MCF 10A (cell line): ENCODE measurements at places on chromosomes 4 and X.

DNA sequence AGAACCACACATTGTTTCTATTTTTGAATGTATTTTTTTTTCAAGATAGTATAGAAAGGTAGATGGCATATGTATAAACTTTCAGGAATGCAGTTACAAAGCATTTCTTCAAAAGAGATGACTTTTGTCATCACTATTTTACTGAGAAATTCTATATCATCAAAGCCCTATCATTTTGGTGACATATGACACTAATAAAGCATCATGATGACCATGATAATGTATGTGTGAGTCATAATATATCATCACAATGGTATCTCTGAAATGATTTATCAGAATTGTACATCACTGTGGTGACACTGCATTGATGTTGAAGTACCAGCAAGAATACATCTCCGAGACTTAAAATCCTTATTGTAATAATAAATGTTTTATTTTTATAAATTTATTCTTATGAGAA lies 1740.8 kb downstream of the PCDH7 start:
- DNase-seq = no peak

- no peak for DNase-seq
Measured at GRCh38 chr4:28558895-28559294, 1698.3 kb downstream of the STIM2 start.

DNA sequence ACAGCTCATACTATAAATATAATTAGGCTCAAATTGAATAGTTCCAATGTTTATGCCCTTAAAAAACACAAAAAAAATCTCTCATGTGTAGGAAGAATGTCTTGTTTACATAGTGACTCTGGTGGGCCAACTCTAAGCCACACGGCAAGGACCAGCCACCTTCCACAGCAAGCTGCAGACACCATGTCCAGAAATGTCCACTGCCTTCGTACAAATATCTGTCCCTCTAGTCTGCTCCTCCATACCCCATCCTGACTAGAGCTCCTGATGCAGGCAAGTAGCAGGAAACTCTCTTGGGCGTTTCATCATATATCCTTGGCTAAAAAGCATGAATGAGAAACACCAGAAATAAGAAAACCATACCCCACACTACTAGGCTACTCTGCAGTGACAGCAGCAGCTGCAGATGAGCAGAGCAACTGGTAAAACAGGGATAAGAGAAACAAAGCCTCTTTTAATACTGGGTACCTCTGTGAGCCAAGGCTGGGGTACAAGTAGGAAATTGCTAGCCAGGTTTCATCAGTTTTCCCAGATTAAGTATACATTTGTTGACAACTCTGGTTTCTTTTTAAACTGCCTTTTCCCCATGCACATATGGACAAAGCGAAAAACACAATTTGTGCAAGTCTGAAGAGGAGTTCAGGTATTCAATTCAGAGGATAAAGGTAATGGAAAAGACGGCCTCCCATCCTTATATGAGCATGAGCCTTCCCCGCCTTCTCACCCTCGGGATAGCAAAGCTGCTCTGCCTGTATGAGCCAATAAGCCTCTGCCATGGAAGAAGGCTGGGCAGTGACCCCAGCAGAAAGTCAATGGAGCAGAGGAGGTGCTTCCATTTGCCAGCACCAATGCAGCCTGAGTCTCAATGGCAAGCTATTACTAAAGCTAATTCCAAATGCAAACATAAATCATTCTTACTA lies 245.4 kb downstream of the DCLK2 start:
- DNase-seq = no peak

DNA sequence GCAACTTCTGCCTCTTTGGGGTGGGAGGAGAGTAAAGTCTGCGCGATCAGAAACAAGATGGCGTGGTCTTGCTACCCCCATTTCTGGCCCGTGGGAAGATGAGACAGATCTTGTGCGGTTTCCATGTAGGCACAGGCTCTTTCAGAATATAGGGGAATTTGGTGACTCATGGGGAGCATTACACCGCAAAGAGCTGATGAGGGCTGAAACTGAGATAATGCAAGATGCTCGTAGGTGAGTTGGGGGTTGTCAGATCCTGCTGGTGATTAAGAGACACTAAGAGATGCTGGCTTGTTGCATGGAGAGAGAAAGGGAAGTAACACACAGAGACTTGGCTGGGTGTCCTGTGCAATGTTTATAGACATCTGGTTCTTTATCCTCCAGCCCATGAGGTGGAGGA lies 1.5 kb downstream of the EVC start:
- DNase-seq = peak; percentile 67

DNA sequence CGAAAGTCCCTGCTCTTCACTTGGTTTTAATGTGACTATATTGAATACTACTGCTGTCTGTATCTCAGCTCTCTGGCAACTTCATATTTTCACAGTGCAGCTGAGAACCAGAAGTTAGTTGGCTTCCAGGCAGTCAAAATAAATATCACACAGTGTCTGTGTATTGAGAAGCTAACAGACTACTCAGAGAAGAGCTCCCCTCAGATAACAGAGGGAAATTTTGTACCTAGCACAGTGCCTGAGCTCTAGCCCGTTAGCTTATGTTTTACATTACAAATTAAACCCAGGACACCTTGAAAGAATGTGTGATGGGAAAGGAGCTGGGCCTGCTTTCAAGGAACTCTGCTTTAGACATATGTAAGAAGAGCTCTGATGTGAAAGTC lies 22.7 kb downstream of the JADE1 start:
- no peak for DNase-seq

DNA sequence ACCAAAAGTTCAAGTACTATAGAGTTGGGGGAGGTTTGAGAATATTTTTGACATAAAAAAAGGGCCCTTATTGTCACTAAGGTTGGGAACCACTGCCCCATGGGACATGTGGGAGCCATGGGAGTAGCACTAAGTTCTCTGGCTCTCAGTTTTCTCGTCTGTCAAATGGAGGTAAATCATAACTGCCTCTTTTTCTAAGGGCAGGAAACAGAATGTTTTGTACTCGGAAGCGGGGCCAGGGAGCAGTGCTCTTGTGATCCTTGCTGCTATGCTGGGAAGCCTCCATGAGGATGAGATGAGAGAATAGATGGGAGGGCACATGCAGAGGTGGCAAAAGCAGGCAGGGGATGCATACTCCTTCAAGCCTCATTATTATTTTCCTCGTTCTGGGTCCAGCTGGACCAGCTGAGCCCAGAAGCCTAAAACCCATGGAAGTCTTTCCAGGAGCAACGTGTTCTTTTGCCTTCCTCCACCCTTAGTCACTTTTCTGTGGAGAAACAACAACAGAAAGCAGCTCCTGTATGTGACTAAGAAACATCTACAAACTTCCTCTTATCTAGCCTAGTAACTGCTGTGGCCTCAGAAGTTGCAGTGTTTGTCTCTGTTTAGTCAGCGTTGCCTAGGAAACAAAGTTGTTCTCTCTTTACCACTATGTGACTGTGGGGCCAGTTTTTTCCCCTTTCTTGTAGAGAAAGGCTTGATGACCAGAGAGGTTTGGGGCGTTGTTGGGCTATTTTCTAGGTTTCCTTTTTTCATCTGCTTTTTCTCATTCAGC lies 64.8 kb downstream of the TSC22D3 start:
- peak; percentile 86 for DNase-seq
